T-helper 1 cell (primary cell): ENCODE measurements at places on chromosomes 4 and X.
A peak's percentile ranks its signal among the peaks of the same experiment; 100 is the strongest.

- DNase-seq: no peak
Observed at GRCh38 chrX:107716118-107716684, 59.4 kb downstream of the TSC22D3 start.

DNA sequence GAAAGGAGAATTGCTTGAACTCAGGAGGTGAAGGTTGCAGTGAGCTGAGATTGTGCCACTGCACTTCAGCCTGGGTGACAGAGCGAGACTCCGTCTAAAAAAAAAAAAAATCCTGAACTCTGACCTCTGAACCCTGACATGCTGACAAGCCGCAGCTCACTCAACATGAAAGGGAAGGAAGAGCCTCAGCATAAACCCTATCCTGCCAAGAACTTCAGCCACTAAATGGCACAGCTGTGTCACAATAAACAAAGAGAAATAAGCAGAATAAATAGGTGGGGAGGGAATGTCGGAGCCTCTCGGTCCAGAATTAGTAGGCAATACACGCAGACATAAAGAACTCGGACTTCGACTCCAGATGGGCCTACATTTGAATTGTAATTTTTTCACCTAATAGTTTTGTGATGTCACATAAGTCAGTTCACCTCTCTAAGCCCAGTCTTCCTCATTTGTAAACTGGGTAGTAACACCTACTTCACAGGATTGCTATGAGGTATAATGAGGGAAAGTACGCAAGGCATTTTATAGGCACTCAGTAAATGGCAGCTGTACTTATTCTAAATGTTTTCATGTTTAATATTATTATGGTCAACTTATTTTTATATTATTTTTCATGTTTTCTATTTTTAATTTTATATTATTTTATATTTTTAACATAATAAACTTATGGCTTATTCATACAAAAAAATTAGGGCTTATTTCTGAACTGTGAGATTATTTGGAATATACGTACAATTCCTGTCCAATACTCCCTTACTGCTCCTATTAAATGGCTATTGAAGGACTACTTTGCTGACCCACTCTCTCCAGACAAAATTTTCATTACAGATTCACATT lies 243.4 kb downstream of the SCFD2 start:
- DNase-seq: no peak

GRCh38 chrX:130086447-130087206 lies 23.7 kb downstream of the ELF4 start:
- peak; percentile 29 for DNase-seq

DNA sequence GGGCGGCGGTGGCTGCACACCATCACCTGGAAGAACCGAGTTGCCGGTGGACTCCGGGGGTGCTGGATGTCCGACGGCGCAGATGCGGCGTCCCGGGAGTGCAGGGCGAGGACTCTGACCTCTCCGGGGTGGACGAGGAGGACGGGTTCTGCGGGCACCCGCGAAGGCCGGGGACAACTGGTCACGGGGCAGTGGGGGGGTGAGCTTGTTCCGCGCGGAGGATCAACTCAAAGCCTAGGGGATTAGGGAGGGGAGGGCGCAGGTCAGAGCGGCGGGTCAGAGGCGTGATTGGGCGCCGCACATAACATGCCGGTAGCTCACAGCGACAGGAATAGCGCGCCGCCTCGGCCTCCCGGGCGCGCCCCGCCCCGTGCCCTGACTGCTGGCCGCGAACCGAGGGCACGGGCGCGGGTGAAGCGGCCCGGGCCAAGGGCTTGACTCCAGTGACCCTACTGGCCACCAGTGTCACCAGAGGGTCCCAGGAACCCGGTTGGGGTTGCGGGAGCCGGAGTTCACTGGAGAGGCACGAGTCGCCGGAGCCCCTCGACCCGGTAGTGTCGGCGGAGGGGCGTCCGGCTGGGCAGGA lies at the start of gene KLHL34:
KLHL34 (minus strand) TSS at position 179 of the 586 bp plus-strand sequence. CDS start 542 bp downstream, outside the sequence.
- no peak for DNase-seq

DNA sequence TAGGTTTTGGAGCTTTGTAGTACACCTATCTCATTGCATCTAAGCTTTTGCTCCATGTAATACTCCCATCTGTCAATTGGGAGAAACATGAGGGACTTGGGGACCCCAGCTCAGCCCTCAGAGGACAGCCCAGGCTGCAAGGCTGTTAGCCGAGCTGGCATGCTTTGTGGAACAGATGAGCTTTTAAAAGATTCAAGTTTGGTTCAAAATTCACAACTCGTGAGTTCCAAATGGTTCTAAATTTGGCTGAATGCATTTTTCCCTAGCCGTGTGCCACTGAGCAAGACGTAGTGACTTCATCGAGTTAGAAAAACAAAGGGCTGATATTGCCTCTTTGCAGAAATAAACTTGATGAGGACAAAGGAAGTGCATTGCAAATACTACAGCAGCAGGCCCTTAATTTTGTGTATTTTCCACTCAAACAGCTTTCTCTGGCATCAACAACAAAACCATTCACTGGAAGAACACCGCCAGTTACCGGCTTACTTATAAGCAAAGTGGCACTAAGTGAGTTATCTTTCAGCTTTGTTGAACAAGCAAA lies 165.0 kb upstream of the HS3ST1 start:
- DNase-seq: no peak

DNA sequence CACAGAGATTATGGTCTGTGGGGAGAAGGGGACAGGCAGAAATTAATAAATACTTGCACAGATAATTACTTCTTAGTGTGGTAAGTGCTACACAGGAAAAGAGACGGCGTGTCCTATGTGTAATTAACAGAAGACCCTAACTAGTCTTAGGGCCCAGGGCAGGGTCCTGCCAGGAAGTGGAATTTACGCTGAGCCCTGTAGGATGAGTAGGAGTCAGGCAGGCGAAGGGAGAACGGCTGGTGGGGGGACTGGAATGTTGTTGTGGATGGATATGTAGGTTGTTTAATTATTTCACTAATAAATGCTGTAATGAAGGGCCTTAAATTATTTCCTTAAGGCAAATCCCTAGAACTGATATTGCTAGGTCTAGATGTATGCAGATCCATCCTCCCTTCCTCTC lies 26.7 kb upstream of the MFAP3L start:
- no peak for DNase-seq
